ENCODE measurements at places on chromosomes 6 and 20.

- no peak for DNase-seq
Measured at GRCh38 chr20:53934421-53935343, 135.7 kb downstream of the BCAS1 start.

DNA sequence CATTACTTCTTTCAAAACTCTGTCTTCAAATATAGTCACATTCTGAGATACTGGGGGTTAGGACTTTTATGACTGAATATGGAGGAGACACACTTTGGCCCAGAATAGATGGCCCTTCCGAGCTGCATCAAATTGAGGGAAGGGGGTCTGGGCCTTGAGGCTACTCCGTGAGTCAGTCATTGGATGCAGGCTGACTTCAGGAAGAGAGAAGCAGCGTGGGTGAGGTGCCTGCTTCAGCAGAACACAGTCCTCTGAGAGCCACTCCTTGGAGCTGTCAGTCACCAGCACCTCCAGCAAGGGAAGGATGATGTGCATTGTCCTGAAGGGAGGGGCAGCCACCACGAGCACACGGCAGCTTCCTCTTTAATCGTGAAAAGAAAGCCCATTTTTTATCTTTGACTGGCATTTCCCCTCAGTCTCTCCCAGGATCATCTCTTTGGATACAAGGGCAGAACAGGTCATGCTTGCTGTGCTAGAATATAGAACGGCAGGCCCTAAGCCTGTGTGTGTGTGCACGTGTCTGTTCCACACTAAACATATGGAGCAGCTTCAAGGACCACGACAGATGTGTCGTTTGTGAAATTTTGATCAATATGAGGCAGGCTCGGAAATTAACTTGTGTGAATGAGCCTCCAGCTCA lies 721.6 kb downstream of the KIF16B start:
- DNase-seq = no peak

DNA sequence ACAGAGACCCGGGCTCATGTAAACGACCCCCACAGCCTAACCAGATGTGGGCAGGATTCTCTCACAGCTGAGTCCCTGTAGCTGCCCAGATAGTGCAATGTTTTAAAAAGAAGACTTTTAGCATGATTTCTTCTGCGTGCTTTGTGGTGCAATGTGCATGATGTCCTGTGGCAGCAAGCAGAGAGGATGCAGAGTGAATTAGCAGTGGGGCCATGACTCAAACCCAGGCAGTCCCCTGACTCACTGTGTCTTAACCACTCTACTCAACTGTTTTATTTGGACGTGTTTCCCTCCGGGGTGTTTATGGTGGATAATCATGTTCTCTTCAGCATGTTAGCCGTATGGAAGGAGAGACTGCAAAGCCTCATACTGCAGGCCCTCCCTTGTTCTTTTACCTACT lies 247.9 kb downstream of the SLC24A3 start:
- DNase-seq = no peak

DNA sequence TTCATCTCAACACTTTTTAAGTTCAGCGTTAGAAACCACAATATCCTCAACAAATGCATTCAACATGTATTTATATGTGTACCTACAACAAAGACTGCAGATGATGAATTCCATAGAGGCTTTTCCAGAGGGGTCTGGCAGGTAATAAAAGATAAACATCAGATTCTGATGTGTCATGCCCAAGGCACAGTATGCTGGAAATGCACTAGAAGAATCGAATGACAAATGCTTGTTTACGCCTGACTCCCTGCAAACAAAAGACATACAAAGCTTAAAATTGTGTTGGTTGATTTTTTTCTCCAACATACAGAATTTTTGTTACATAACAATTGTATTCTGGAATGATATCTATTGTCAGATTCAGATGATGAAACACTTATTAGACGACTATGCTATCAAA lies at the start of gene LGSN:
LGSN (minus strand) TSS at position 45 of the 400 bp plus-strand sequence; CDS start at position 5, 40 bp downstream.
- DNase-seq = no peak

DNA sequence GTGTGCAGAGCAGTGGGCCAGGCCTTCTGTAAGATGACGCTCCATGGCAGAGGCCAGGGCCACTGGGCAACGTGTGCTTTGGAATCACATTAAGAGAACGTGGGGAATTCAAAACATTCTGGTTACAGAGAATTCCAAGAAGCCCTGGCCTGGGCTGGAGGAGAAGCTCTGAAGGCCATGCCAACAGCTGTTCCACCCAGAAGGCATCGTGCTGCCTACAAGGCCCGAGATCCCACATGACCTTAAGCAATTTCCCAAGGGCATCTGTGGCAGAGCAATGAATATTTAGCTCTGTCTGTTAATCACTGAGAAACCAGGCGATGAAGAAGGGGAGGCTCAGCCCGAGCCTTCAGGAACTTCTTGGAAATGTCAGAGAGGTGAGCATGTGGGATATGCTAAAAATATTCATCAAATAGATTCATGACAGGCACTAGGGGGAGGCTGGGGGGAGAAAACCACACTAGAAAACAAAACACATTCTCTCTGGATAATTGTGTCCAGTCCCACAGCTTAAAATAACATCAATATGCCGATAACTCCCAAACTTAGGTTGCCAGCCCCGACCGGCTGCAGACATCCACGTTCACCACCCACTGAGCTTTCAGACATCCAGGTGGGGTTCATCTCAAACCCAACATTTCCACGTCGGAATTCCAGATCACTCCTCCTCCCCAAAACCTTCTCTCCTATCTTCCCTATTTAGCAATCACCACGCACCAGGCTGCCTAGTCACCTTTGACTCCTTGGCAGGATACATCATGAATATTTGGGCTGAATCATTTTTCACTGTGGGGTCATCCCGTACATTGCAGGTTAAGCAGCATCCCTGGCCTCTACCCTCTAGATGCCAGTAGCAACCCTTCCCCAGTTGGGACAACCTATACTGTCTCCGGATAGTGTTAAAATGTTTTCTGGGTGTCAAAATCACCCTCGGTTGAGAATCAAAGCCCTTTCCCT lies 6.6 kb downstream of the SULF2 start:
- no peak for DNase-seq

- DNase-seq = no peak
Measured at GRCh38 chr6:144777249-144777648, 492.1 kb downstream of the UTRN start.

- no peak for DNase-seq
Measured at GRCh38 chr6:11682561-11682975, 96.0 kb downstream of the ADTRP start.

DNA sequence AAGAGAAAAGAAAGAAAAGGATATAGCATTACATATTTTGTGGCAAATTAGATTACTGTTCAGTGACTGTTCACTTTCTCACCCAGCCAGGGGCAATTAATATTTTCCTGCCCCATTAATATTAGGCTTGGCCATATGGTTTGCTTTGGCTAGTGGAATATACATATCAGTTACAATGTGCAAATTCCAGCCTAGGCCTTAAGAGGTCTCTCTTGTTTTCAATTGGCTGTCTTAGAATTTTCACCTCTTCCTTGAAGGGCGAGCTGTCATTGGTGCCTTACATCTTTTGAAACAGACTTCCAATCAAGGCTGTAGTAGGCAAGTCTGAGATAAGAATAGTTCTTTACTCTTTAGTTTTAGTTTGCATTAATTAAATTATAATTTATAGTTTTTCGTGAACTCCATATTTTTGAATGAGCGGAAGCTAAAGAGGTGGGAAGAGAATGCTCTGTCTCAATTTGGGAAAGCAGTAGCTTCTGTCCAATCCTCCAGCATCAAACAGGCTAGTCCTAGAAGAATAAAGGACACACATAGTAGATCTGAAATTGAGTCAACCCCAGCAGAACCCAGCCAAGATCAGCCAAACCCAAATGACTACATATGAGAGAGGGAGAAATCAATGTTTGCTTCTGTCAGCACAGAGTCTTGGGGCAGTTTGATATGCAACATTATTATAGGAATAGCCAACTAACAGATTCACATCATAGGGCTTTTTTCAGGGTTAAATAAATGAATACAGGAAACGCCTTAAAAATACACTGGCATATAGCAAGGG lies 6.3 kb upstream of the CSNK2A1 start:
- no peak for DNase-seq

Measured in T-cell (primary cell).